Activated naive CD8-positive, alpha-beta T cell treated with anti-CD3 and anti-CD28 coated beads, Interleukin-2, amount 50 U/mL, for 16 hours (primary cell): ENCODE measurements at places on chromosomes 1 and 21.

DNA sequence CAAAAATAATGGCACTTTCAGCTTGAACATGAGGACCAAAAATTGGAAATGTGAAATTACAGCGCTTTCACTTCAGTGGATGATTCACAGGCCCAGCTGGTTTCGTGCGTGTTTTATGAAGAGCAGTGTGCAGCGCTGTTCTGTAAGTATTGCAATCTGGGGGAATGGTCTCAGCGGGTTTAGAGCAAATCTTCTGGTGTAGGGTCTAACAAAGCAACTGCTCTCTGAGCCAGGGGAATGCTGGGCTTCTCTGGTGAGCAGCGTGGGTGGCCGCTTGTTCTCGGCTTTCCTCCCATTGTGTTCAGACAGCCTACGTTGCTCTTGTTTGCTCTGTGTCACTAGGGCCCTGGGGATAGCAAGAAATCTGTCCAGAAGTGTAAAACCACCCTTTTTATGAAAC, 42.4 kb upstream of the GADD45A start:
- DNase-seq = no peak

DNA sequence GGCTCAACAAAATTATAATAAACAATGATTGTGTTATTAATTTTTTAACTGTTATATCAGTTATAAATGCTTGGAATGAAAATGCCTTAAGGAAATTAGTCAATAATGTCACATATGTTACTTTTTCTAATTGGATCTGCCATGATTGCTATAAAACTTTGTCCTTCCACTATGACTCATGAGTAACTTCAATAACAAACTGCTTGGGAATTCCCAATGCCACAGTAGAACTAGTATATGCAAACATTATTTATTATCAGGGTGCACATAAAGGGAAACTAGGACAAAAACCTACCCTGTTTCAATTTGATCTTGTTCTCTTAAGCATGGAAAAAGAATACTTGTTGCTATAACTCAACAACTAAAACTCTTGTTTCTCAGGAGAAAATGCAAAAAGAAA, 59.1 kb upstream of the PDC start:
- DNase-seq = no peak

DNA sequence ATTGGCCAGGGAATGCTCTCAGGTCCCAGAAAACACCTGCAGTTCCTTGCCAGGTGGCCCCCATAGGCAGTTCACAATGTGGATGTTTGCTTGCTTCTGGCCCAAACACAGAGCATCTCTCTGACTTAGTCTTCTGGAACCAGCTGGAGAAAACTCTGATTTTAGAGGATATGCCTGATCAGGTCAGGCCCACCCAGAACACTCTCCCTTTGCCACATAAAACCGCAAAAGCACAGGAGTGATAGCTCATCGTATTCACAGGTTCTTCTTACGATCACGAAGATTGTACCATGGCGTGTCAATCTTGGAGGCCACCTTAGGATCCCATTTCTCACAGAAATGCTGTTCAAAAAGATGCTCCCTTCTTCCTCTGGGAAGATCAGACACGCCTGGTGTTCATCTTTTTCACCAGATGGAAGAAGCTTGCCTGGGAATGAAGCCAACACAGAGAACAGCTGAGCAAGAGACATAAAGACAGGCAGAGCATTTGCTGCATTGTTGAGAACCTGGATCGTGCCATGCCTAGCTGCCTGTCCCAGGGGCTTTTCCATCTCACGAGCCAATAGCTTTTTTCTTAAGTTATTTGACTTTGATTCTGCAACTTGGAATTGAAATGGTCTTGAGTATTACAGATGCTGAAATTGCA, 11.6 kb upstream of the CD247 start:
- DNase-seq = no peak

GRCh38 chr1:218970397-218970990, 203.2 kb upstream of the LYPLAL1 start:
- no peak for DNase-seq

GRCh38 chr1:63849149-63849548, 75.3 kb downstream of the ROR1 start:
- no peak for DNase-seq

DNA sequence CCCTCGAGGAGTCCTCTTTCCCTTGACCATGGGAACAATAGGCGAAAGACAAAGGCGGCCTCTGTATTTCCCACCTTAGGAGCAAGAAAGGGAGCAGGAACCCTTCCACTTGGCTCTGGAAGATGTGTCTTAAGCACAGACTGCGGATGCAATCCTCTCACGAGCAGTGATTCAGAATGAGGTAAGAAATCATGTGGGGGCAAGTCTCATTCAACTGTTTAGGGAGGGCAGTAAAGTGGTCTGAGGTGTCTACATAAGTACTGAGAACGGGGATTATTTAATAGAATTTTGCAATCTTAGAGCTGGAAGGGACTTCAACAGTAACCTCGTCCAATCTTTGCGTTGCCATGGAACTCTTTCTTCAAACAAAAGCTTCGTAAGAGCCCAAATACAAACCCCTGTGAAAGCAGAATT, 1.6 kb upstream of the DYRK3 start:
- no peak for DNase-seq

DNA sequence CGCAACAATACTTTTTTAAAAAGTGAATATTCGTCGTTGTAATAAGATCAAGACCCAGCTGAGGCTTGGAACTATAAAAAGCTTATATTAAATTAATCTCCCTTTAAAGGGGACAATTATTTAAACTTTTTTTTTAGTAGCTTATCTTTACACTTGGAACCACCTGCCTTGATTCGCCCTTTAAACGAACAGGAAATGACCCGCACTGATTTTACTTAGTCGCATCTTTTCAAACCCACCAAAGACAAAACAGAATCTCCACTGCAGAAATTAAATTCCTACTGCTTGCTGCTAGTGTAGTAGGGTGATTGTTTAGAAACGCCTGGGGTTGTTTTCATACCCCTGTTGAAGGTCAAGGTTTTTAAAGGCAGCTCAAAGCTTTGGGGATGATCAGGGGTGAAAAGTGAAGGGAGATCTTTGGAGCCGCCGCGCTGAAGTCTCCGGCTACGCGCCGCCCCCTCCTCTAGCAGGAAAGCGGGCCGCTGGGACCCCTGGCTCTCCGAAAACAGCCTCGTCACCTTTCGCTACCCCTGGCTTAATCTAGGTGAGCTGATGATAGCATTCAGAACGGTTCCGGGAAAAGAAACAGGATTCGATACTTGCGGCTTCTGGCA, 163.4 kb downstream of the RUNX1 start:
- no peak for DNase-seq

DNA sequence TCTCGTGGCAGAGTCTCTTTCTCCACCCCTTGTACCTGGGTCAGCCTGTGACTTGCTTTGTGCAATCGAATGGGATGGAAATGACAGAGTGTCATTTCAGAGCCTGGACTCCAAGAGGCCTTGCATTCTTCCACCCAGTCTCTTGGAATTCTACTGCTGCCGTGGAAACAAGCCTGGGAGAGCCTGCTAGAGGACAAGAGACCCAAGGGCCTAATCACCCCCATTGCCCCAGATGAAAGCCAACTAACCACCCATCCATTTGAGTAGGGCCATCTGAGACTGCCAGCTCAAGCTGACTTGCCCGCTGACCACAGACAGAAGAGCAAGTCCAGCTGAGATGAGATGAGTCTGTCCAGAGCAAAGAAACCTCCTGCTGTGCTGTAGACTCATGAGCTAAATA, 201.6 kb downstream of the PTPRU start:
- DNase-seq = no peak

- DNase-seq = no peak
These were observed 12.5 kb downstream of the MECR start for GRCh38 chr1:29218223-29218622.

GRCh38 chr1:238380167-238380566, 489.4 kb upstream of the ZP4 start:
- no peak for DNase-seq

- no peak for DNase-seq
These were observed 29.9 kb downstream of the TMCO1 start for GRCh38 chr1:165738794-165739193.

GRCh38 chr1:24984800-24985522, 54.9 kb upstream of the RUNX3 start:
- DNase-seq = no peak

- no peak for DNase-seq
These were observed 202.9 kb upstream of the FGGY start for GRCh38 chr1:59094001-59094400.

DNA sequence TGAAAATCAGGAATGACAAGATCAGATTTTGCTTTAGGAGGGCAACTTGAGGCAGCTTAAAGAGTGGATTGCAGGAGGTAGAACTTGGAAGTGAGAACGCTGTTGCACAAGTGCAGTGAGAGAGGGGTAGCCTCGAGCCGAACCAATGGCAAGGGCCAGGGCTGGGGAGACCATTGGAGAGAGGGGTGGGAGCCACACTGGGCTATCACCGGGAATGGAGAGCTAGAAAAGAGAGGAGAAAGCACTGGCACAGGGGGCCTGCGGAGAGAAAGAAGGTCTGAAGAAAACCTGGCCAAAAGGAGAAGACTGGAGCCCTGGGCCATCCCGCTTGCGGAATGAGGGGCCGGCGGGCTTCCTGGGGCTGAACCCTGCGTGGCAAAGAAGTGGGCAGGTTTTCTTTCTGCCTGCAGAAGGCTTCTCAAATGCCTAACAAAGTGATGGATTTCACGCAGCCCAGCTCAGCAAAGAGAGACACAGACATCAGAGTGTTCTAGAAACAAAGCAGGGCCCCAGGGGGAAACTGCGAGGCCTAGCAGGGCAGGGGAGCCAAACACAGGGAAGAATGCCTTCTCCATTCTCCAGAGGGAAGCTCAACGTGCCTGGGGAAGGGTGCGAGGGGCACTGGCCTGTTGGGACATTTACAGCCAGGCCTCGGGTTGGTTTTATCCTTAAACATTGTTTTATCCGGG, 1.2 kb upstream of the SLC37A1 start:
- DNase-seq = no peak

GRCh38 chr1:167928457-167928852, 8.0 kb upstream of the DCAF6 start:
- DNase-seq = no peak

- DNase-seq = no peak
These were observed 13.0 kb downstream of the SOX13 start for GRCh38 chr1:204085876-204086275.

DNA sequence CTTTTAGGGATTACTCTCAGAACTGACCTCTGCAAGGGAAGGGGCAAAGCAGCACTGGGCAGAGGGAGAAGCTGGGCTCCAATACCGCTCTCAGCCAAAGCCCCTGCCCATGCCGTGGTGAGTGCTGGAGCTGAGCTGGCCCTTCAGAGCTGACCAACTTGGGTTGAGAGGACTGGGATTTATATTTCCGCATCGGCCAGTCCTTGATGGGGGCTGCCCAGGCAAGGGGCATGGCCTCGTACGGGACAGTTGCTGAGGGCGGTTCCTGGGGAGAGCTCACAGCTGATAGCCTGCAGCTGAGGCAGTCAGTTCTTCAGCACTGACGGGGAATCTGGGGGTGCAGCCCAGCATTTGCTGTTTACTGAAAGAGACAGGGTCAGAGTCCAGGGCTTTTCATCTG, 8.0 kb downstream of the HUNK start:
- DNase-seq = no peak

DNA sequence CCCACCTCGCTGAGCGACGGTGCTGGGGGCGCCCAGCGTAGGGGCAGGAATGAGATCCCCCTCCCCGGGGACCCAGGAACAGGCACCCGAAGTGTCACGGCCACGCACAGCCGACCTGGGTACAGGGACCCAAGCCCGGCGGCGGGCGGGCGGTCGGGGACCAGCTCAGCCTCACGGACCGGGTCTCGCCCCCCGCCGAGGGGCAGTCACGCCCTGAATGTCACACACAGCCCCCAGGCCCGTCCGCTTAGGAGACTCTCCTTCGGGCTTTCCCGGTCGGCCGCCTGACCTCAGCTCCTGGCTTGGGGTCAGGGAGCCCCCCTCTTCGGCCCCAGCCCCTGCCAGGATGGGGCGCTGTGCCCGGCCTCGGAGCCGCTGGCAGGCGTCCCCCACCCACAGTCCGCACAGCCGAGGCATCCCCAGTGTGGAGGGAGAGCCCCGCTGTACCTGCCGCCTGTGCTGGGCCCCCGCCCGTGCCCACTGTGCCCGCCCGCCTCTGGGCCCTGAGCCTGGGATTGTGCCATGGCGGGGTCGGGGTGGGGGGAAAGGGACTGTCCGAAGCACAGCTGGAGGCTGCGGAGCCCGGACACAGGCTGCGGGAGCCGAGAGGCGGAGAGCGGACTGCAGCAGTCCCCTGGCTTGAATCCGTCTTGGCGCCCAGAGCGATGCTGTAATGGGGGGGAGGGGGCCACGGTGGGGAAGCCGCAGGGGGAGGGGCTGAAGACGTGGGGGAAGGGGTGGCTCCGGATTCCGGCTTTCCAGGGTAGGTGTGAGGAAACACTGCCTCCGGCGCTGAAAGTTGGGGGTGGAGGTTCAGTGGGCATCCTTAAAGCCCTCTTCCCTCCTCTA, 627 bp upstream of the DLGAP3 start:
- no peak for DNase-seq

GRCh38 chr1:176609556-176610408, 146.8 kb downstream of the PAPPA2 start:
- no peak for DNase-seq

GRCh38 chr1:152517237-152517811, 3.0 kb downstream of the CRCT1 start:
- no peak for DNase-seq

GRCh38 chr1:119101563-119101962, 38.9 kb downstream of the WARS2 start:
- DNase-seq = no peak

GRCh38 chr1:108533351-108534083, 26.4 kb upstream of the EEIG2 start:
- DNase-seq = no peak
